NCI-H1105 (cell line): ENCODE measurements at places on chromosomes 16 and 17.

- DNase-seq = no peak
Measured at GRCh38 chr17:14318918-14319205, 18.0 kb downstream of the HS3ST3B1 start.

- no peak for DNase-seq
Measured at GRCh38 chr17:76107509-76107908, 3.9 kb upstream of the EXOC7 start.

DNA sequence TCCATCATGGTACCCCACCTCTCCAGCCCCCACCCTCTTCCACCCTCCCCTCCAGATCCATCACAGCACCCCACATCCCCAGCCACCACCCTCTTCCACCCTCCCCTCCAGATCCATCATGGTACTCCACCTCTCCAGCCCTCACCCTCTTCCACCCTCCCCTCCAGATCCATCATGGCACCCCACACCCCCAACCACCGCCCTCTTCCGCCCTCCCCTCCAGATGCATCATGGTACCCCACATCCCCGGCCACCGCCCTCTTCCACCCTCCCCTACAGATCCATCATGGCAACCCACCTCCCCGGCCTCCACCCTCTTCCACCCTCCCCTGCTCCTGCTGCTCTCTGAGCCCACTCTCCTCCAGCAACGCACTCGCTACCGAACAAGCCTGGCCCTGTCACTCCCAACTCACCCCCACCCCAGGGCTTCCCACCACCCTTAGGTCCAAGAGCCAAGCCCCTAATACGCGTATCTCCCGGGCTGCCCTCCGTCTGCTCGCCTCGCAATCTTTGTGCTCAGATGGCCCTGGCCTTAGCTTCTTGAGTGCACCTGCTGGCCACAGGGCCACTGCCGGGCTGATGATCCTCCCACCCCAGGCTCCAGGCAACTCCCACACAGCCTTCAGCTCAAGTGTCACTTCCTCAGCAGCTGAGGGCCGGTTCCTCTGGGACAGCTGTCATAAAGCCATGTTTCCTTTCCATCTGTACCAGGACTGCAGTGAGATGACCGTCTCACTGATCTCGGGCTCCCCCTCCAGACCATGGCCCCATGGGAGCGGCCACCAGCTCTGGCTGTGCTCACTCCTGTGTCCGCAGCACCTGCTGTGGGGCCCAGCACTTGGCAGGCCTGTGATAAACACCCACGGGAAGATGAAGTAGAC lies 25.5 kb downstream of the KDM8 start:
- DNase-seq = no peak

GRCh38 chr17:57948169-57948554 lies 7.0 kb downstream of the CUEDC1 start:
- no peak for DNase-seq

DNA sequence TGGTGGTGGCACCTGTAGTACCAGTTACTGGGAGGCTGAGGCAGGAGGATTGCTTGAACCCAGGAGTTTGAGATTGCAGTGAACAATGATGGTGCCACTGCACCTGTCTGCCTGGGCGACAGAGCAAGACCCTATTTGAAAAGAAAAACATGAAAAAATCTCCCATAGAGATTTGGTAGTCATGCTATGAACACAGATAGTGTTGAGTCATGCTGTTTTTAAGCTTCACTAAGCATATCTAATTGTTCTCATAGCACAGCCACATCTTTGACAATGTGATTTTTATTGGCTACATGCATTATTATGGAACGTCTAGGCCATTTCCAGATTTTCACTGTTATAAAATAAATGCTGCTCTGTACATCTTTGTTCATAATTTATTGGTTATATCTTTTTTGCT lies 6.0 kb downstream of the IL34 start:
- DNase-seq = no peak

DNA sequence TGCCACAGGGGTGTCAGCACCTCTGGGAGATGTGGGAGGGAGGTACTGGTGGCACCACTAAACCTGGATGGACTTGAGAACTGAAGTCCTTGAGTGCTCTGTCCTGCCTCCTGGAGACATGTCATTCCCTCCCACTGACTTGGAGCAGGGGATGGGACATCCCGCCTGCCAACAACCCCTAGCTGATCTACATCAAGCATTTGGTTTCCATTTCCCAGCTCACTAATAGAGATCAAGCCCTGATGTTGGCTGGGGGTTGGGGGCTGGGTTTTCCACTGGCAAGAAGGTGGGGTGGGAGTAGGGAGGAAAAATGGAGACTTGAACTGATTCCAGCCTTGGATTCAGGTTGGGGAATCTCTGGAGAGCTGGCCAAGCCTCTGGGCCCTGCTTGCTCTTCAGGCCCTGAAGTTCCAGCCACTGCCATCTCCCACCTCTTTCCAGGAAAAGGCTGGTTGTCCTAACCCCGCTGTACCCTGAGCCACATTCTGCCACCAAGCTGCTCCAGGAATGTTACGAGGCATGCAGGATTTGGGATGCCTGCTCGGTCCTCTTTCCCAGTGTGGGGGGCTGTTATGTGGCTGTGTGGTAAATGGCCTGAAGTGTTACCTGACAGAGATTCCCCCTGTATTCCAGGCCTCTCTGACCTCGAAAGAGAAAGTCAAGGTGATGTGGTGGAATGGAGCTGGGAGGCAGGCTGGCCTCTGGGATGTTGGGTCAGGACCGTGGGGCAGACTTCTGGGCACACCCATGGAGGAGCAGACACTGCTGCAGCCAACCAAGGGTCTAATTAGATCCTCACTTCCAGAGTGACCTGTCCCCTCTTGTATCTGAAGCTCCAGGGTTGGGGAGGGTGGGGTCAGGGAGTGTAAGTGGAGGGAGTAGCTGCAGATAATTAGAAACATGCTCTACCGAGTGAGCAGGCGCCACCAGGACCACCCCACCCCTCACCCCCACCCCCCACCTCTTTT lies 16.7 kb downstream of the IGFBP4 start:
- DNase-seq = no peak

DNA sequence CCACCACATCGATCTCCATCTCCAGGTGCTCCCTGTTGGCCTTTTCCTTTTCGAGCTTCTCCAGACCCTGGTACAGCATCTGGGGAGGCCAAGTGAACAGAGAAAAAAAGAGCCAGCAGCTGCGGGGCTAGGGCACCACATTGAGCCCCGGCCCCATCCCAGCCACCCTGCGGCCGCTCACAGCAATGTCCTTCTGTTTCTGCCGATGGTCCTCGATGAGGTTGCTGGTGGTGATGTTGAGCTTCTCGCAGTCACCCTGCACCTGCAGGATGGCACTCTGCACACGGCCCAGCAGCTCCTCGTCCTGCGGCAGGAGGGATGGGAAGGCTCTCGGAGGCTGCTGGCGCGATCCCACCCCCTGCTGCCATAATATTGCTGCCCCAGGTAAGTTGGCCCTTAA lies 15.5 kb downstream of the UBALD2 start:
- no peak for DNase-seq

DNA sequence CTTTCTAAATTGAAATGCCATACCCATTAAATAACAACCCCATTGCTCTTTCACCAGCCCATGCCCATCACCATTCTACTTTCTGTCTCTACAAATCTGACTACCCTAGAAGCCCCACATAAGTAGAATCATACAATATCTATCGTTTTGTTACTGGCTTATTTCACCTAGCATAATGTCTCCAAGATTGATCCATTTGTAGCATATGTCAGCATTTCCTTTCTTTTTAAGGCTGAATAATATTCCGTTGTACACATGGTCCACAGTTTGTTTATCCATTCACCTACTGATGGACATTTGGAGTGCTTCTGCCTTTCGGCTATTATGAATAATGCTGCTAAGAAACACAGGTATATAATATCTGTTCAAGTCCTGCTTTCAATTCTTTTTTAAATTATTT lies 393.1 kb upstream of the SOX9 start:
- DNase-seq = no peak

- DNase-seq = no peak
Measured at GRCh38 chr17:8955021-8955959, 10.2 kb downstream of the PIK3R5 start.

DNA sequence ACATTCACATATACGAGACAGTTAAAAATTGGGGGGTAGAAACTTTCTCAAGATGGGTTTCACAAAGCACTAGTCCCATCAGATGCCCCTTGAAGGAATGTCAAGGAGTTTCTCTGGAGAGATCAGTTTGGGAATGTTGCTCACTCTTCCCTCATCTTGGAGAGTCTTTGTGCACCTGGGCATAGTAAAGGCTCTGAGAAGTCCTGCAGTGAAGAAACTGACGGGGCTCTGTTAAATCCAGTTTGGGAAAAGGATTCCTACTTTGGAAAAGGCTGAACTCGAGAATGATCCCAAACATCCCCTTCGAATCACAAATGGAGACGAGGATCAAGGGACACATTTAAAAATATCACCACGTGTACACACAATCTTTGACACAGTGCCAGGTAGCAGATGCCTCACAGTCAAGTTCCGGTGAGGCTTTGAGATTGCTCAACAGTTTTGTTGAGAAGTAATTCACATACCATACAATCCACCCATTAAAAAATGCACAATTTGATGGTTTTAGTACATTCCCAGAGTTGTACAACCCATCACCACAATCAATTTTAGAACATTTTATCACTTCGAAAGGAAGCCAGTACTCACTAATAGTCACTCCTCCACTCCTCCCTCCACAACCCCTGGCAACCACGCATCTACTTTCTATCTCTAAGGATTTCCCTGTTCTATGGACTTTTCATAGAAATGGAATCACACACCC lies 203.4 kb upstream of the FOXF1 start:
- DNase-seq = no peak

DNA sequence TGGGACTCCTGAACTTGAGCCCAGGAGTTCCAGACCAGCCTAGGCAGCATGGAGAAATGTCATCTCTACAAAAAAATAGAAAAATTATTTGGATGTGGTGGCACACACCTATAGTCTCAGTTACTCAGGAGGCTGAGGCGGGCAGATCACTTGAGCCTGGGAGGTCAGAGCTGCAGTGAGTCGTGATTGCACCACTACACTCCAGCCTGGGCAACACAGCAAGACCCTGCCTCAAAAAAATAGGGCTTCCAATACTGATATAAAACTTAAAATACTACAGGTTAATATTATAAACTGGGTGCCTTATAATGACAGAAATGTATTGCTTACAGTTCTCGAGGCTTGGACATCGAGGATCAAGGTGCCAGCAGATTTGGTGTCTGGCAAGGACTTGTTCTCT lies 10.6 kb downstream of the CES2 start:
- no peak for DNase-seq

GRCh38 chr17:61536422-61536955 lies 54.5 kb downstream of the NACA2 start:
- no peak for DNase-seq

DNA sequence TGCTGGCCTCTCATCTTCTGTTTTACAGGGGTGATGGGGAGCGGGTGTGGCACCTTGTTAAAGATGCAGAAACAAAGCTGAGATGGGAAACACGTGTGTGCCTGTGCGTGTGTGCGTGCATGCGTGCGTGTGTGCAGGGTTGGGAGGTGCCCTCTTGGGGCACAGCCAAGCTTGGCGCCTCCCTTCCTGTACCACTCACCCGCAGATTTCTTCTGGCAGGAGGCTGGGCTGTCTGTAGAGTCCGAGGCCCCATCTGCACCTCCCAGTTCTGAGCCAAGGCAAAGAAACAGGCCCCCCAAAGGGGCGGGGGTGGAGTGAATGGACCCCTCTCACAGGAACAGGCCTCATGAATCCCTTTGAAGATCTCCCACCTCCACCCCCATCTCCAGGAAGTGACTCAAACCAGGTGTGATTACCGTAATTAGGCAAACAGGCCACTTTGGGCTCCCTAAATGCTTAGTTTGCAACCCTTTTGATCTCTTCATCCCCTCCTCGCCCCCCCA lies 20.9 kb downstream of the TNS4 start:
- DNase-seq = no peak
